ENCODE measurements at places on chromosomes 2 and 18.

DNA sequence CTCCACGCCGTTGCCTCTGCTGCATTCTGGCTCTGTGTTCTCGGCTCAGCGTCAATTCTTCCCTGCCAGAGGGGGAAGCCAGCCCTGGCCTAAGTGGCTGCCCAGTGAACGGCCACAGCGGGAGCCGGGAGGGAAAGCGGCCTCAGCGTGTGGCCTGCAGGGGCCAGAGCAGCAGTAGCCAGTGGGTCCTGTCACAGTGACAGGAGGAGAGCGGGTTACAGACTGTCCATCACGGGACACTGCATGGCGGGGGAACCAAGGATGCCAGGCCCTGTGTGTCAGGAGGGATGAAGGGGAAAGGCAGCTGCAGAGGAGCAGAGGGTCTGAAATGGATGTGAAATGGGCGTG lies 39.7 kb downstream of the PDIA6 start:
- no peak for DNase-seq

GRCh38 chr2:12116228-12116750 lies 369.9 kb downstream of the LPIN1 start:
- DNase-seq, result no peak

DNA sequence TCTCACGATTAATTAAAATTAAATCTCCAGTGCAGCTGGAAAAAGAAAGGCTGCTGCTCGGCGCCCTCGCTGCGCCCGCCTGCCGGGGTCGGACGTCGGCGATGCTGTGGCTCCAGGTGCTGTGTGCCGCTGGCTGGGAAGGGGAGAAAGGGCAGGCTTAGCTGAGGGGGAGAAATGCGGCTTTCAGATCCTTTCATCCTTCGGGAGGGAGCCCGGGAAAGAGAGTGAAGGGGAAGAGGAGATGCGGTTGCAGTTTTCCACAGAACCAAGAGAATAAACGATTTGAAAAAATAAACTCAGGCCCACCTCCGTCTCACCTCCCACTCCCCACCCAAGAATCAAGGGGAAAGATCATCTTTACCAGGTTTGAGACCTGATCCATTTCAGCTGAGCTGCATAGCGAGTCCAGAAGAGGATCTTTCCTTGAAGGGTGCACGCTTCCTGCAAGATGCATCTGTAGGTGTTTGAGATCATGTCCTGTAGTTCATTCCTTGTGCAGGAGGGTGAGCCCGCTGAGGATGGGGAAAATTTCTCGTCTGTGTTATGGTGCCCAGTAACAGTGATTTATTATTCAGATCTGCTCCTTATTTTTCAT lies 495 bp downstream of the TMEM169 start:
- DNase-seq, result no peak

- DNase-seq, result no peak
These were observed 122.5 kb downstream of the ARHGAP15 start for GRCh38 chr2:143251681-143252080.

GRCh38 chr2:236590846-236591245 lies 21.2 kb downstream of the ACKR3 start:
- no peak for DNase-seq

DNA sequence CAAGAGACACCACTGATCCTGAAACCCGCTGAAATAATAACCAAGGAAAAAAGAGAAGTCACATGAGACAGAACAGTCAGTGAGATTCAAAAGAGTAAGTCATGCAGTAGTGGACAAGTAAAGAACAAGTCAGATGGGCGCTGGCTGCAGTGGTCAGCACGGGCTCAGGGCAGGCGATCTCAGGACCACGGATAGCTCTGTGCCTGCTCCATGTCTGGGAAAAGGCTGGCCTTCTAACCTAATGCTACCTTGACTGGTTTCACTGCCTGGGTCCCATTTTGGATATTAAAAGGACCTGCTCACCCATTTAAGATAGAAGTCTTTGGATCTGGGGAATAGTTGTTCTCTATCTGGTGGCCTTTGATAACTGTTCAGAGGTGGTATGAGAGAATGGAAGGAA lies 61.7 kb upstream of the LCLAT1 start:
- no peak for DNase-seq

- DNase-seq, result no peak
These were observed 18.2 kb upstream of the ARL4C start for GRCh38 chr2:234514873-234515638.

DNA sequence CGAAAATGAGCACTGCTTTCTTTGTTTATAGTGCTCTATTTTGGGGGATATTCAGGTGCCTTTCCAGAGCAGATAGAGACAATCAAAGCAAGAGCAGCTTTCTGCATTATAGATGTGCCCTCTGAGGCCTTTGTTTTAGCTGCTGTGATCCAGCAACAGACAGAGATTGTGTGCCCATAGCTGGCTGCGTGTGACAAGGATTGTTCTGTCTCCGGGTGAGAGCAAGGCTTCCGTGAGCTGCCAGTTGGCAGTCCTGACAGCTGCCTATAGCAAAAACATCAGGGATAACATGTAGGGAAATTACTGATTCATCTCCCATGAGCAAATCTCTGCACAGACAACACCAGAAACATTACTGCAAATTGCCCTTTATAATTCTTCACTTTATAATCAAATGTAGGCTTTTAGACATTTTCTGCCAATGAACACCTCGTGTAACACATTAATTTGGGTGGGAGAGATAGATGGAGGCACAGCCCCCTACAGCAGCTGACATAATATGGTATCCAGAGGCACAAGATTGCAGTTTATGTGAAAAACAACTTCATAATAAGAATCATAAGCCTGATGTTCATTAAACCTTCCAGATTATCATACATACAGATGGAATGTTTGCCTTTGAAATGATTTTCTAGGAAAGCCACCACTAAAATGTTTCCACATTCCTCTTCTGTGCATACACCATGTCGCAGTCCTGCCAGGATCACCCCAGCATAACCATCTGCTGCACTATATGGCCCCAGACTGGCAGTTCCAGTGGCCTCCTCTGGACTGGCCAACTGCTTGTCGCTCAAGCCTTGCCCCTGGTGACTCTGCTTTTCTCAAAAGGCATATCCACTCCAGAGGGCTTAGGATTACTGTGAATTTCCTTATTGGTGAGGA lies 131.2 kb downstream of the TRIB2 start:
- no peak for DNase-seq

GRCh38 chr18:21389283-21389682 lies 147.3 kb downstream of the GREB1L start:
- no peak for DNase-seq
